Gastrocnemius medialis (tissue), 4 donors: ENCODE measurements at places on chromosomes 11 and 22.

GRCh38 chr11:34653851-34654482 lies 33.1 kb downstream of the EHF start:
- peak; percentile 51 for DNase-seq

- DNase-seq: no peak
Measured at GRCh38 chr11:20530942-20531703, 68.3 kb upstream of the SLC6A5 start.

- DNase-seq: no peak
Measured at GRCh38 chr11:11387622-11388305, 34.7 kb upstream of the CSNK2A3 start.

DNA sequence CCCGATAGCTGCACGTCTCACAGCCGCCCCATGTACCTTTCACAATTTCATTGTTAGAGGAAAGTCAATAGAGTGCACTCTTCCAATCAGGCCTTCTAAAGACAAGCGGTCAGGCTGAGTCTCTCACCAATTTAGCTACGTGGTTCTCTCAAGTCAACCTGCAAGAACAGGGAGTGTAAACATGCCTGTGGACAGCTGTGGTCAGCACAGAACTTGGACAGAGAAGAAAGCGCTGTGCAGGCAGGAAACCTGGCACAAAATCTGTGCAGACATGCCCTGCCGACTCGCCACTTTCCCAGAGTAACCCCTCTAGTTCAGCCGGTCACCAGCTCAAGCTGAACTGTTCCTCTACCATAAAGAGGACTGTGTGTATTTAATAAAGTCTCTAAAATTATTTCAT lies 39.5 kb downstream of the CHKA start:
- DNase-seq: peak; percentile 59

- DNase-seq: no peak
Measured at GRCh38 chr11:27319072-27319471, 43.9 kb downstream of the CCDC34 start.

- DNase-seq: peak; percentile 90
Measured at GRCh38 chr11:20387261-20388095, at the start of gene PRMT3. Gene PRMT3 (plus strand): TSS chr11:20387716. CDS start chr11:20387747, 31 bp downstream.

GRCh38 chr11:66693356-66694055 lies 15.8 kb upstream of the RBM4B start:
- no peak for DNase-seq

DNA sequence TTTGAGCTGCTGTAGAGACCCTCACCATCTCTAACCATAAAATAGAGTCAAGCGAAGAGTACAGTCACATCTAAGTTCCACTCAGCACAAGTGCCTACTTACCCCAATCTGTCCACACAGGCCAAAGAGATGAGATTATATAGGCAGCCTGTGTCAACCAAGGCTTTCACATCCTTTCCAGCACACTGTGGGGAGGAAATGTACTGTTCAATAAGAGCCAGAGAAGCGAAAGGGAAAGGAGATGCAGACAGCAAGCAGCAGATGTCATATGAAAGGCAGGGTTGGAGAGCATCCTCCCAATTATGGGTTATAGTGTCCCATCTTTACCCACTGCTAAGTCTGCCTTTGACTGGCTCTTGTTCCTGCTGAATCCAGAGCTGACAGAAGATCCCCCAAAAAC lies 16.4 kb downstream of the NRIP3 start:
- no peak for DNase-seq

DNA sequence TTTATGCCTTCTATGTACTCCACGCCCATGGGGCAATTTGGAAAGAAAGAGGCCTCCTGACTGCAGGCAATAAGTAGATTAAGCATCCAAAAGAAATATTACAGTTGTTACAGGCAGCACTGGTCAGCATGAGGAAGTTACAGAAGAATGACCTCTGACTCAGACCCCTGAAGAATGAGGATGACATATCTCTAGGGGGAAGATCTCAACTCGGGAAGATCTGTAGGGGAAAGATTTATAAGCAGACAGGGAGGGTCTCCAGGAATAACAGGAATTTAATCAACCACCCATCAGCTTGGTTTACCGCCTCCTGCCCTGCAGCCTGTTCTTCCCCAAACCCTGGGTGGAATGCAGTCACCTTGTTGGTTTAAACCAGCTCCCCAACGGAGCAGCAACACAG lies 58.0 kb downstream of the RCN1 start:
- DNase-seq: no peak

- no peak for DNase-seq
Measured at GRCh38 chr11:20912065-20912821, 242.9 kb downstream of the NELL1 start.

DNA sequence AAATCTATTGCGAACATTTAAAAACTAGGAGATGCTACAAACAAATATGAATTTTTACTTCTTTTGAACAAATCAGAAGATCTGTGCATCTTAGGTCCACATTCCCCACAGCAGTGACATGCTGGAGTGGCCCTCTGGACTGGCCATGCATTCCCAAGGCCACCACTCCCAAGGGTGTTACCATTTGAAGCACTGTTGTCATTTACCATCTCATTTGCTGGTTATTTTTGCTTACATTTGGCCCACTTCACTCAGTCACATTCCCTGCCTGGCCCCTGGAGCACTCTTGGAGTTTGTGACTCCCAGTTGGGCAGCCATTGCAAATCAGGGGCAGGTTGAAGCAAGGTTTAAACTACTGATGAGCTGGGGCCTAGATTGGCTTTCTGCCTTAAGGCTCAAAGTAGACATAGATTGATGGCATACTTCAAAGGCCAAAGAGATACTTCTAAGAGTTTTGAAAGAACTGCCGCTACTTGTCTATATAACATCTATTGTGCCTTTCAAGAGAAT lies 8.5 kb upstream of the ZNRF3 start:
- no peak for DNase-seq

DNA sequence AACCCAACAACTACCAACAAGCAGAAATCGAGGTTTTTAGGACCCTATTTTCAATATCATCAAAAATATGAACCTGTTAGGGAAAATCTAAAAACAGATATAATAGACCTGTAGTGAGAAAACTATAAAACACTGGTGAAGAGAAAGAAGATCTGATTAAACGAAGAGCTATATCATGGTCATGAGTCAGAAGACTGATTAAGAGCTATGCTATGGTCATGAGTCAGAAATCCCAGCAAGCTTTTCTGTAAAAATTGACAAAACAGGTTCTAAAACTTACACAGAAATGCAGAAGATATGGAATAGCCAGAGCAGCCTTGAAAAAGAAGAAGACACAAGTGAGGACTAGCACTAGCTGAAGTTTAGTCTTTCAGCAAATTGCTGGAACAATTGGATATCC lies 345.0 kb downstream of the TBC1D22A start:
- no peak for DNase-seq
